ENCODE measurements at places on chromosomes 3 and 15. TPM values are rescaled to one million over a fixed set of nuclear protein-coding genes. Genes with fewer than 3 reads are reported as not detected.

Gene C3orf52
- 2.5 TPM for total RNA-seq

Gene ZNF860
- 0.32 TPM for total RNA-seq

DNA sequence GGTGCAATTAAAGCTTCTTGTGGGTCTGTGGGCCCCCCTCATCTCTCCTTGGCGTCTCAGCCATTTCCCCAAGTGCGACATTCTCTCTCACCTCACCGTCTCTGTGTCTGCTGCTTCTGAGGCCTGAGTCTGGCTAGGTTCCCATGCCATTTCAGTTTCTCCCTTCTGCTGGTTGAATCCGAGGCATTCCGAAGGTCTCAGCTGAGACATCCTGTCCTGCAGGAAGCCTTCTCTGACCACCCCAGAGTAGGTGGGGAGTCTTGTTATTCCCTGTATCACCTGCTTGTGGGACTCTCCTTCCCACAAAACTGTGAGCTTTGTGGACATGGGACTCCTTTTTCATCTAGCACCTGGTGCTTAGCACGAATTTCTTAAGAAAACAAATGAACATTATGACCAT is 78.3 kb downstream of the ASB7 start:
- peaks cover under 1% of the 10 kb centered on the region for H3K27me3 ChIP-seq
- peaks cover under 1% of the 10 kb centered on the region for H3K4me1 ChIP-seq
- H3K27ac ChIP-seq, result no peak overlapping the region
- DNase-seq, result peak; percentile 53
- no peaks in the 10 kb centered on the region for H3K36me3 ChIP-seq
- no peak overlapping the region for H3K4me3 ChIP-seq

GRCh38 chr15:51080286-51080685 is 14.4 kb downstream of the TNFAIP8L3 start:
- H3K27ac ChIP-seq, result no peak overlapping the region
- no peak overlapping the region for H3K4me3 ChIP-seq
- H3K36me3 ChIP-seq, result no peaks in the 10 kb centered on the region

Data from esophagus muscularis mucosa (tissue), 4 donors.